AG09309 (cell line): ENCODE measurements at places on chromosomes 2 and 18.

- DNase-seq = no peak
Observed at GRCh38 chr2:36697424-36698066, 1.0 kb downstream of the VIT start.

DNA sequence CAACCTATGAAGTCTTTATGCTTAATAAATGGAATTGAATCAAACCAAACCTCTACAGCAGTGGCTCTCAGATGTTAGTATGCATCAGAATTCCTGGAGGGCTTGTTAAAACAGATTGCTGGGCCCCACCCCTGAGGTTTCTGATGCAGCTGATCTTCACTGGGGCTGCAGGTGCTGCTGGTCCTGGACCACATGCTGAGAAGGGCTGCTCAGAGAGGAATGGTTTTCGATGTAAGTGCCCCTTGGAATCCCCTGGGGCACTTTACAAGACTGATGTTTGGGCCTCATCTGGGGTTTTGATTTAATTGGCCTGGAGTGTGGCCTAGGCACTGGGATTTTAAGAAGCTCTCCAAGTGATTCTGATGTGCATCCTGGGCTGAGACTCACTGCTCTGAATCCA, 403.8 kb upstream of the HS6ST1 start:
- no peak for DNase-seq

GRCh38 chr2:64595397-64596176, 58.1 kb downstream of the SERTAD2 start:
- DNase-seq = no peak

DNA sequence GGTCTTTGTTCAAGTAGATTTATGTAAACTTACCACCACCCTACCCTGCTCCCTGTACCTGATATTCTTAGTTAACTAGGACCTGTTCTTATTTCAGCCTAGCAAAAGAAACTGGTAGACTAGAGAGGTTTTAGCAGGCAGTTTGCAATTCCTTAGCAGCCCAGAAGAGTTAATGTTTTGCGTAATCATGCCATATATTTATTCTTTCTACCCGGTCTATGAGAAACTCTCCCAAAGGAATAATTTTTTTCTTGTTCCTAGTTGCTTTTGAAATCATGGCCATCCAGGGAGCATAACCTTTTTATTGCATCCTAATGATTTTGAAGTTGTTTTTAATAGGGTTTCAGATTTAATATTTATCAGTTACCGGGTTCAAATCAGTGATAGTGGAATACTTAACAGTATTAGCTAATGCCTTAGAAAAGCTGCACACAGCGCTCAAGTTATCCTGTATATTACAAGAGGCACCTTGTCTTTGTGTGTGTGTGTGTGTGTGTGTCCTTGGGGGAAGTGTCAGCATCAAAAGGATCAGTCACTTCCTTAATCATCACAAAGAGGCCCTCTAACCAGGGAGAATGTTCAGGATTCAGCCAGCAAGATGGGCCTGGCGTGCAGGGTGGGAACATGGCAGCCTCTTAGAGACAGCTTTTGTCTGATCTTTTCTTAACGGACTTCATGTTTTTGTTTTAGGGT, 52.9 kb downstream of the CABLES1 start:
- DNase-seq = no peak

DNA sequence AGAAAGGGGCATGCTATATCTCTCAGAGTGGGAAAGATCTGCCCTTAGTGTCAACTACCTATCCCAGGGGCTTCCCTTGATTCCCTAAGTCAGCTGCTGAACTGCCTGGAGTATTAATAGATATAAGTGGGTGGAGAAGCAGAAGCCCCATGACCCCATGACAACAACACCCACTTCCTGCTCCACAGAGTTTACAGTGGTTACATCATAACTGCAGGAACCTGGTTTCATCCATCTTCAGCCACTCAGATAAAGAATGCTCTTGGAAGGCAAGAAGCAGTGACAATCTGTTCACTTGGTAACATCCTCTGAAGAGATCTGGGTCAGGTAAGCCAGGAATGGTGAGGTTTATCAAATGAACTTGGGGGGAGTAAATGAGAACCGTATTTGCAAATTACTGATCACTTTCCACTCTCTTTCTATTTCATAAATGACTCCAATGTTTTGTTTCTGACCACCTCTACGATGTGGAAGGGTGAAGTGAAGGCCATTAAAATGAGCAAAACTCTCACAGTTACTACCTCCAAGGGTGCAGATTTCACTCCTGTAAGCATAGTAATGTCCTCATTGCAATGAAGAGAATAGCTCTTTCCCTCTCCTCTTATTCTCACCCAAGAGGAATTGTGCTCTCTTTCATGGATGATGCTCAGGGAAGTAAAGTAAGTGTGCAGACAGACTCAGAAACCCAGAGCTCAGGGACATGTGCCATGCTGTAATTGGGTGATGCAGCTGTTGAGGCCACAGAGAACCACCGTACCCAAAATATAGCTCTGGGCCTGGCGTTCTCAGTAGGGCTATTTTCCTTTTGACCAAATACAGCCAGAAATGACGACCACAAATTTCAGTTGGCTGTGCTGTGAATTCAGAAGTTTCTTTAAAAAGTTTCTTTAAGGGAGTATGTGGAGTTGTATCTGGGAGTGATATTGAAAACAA, 192.8 kb upstream of the APCDD1 start:
- DNase-seq = no peak

DNA sequence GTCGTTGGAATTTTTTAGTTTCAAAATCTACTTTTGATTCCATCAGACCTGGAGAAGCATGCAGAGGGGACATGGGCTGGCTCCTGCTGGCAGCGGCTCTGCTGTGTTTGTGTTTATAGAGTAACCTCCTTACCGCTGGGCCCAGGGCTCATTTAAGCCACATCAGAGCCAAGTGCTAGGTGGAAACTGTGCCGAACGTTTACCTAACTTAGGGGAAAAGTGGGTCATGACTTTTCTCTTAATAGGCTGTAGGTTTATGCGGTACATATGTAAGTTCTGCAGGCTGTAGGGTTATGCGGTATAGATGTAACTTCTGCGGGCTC, 17.7 kb downstream of the CNDP2 start:
- no peak for DNase-seq

GRCh38 chr2:21301871-21302455, 178.2 kb downstream of the TDRD15 start:
- DNase-seq = no peak

DNA sequence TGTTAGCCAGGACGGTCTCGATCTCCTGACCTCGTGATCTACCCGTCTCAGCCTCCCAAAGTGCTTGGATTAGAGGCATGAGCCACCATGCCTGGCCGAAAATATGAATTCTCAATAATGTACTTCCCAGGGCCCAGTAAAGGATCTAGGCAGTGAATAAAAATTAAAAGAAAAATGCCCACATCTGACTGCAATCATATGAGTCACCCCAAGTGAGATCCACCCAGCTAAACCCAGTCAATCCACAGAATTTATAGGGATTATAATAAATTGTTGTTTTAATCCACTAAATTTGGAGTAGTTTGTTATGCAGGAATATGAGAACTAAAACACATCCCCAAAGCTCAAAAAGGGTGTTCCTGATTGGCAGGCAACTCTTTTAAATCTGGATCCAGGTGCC, 93.5 kb upstream of the STK39 start:
- no peak for DNase-seq
